ENCODE measurements at places on chromosomes 3 and 15.

DNA sequence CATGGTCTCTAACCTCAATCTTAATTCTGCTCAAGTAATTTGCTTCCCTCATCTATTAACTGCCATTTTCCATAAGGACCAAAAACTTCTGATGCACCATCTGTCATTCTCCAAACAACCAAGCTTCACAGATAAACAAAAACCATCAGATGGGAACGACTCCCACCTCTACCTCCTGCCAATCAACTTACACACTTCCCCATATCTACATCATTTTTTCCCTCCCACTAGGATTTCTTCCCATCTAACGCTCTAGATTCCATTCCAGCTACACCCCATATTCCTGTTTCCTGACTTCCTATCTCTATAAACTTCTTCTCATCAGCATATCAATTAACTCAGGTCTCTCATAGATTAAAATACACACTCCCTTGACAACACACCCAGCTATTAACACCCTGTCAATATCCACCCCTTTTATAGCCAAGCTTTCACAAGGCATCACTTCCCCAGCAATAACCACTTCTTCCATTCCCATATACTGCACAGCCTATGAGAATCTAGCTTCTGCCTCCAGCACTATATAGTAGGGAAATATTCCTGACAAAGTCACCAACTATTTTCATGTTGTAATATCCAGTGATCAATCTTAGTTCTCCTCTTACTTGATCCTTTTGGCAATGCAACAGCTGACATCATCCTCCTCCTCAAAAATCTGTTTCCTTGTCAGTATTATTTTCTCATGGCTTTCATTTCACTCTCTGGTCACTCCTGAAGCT lies 39.2 kb downstream of the SNX4 start:
- no peak for DNase-seq

DNA sequence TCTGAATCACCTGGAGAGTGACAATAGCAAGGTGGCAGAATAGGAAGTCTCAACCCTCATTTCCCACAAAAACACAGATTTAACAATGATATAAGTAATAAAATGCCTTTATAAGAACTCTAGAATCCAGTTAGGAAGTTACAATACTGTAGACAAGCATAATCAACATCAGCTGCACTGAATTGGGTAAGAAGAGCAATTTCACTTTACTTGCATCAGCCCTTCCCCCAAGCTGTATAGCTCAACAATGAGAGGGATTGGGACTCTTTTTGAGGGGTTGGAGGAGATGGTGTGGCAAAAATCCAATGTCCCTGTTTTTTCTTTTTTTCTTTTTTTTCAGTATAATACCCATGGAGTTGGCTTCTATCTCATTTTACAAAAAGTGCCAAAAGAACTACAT lies 63.1 kb downstream of the SERP1 start:
- no peak for DNase-seq

DNA sequence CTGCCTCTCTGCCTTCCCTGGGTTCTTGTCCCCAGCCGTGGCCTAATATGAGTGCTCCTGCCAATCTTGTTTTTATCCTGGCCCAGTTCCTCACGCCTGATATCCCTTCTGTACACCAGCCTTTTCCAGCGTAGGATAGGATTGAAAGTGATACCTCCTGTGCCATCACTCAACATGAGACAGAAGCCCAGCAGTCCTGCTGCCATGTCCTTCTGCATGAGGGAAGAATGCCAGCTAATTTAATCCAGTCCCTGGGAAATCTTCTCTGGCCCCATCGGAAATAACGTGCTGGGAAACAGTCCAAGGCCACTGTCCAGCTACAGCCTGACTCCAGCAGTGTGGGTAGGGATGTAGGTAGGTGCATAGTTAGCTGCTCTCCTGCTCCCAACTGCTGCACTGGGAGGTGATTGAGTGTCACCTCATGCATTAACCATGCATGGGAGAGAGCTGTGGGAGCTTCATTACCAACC lies 92.0 kb upstream of the TPM1 start:
- no peak for DNase-seq

- DNase-seq, result no peak
These were observed 3.1 kb downstream of the CCDC9B start for GRCh38 chr15:40337597-40337996.

All from Right ventricle myocardium inferior (tissue), 1 donor.